ENCODE measurements at places on chromosomes 7 and 10.

- ATAC-seq: no peak
Observed at GRCh38 chr10:49758249-49758930, 3.7 kb downstream of the OGDHL start.

DNA sequence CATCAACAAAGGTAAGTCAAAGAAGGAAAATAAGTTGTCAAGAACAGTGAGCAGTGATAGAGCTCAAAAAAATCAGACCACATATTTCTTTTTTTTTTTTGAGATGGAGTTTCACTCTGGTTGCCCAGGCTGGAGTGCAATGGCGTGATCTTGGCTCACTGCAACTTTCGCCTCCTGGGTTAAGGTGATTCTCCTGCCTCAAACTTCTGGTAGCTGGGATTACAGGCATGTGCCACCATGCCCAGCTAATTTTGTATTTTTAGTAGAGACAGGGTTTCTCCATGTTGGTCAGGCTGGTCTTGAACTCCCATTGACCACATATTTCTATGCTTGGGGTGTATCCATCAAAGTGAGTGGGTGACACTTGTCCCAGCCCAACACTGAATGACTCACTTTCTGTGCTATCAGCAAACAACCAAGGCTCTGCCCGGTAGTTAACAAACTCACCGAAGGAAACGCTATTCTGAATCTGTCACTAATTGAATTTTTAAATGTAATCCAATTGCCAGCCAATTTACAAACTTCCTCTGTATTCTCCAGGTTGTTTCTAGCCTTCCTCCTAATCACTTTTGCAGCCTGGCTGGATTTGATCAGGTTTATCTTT is 19.6 kb upstream of the SMNDC1 start:
- no peak for ATAC-seq

GRCh38 chr7:50632561-50633413 is 67.6 kb upstream of the DDC start:
- ATAC-seq: peak; percentile 19

GRCh38 chr10:45513551-45513950 is 139.5 kb downstream of the ALOX5 start:
- no peak for ATAC-seq

- no peak for ATAC-seq
Observed at GRCh38 chr10:103417601-103418000, 21.2 kb downstream of the PDCD11 start.

- ATAC-seq: no peak
Observed at GRCh38 chr7:51644216-51644615, 327.6 kb upstream of the COBL start.

GRCh38 chr10:6995831-6996230 is 415.0 kb downstream of the SFMBT2 start:
- no peak for ATAC-seq

GRCh38 chr10:70188768-70189167 is 18.5 kb upstream of the SAR1A start:
- no peak for ATAC-seq

DNA sequence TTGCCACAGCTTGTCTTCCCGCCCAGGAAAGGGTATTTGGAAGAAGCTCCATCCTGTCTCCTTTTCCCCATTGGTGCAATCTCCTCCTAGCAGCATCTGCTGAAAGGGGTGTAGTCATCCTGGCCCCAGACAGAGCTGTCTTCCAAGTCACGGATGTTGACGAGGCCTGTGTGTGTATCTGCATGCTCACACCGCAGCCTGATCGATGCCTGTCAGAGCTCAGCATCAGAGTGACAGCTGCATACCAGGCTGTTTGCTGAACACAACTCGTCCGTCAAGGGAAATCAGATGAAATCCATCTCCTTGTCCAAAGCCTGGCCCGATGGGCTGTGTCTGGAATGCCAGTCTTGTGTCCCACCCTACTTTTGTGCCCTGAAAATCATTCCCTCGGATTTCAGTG is 21.2 kb upstream of the LRRC4 start:
- no peak for ATAC-seq

- ATAC-seq: no peak
Observed at GRCh38 chr7:101378751-101379174, 16.1 kb downstream of the COL26A1 start.

GRCh38 chr7:24718977-24719491 is 38.2 kb downstream of the GSDME start:
- ATAC-seq: no peak

GRCh38 chr7:23544913-23545354 is 13.2 kb upstream of the TRA2A start:
- no peak for ATAC-seq

GRCh38 chr10:74425456-74426001 is 274.5 kb downstream of the ADK start:
- no peak for ATAC-seq
